Vagina (tissue), 2 donors: ENCODE measurements at places on chromosomes 4 and X.

- no peak for DNase-seq
These were observed 387.5 kb downstream of the PDGFC start for GRCh38 chr4:156584100-156584499.

GRCh38 chr4:6781561-6781960, 966 bp upstream of the KIAA0232 start:
- no peak for DNase-seq

- no peak for DNase-seq
These were observed 179.1 kb upstream of the STK26 start for GRCh38 chrX:131843987-131844386.

GRCh38 chrX:323721-324628, 5.4 kb upstream of the GTPBP6 start:
- DNase-seq: no peak

- no peak for DNase-seq
These were observed 83.1 kb upstream of the GYPA start for GRCh38 chr4:144223661-144224060.

- DNase-seq: no peak
These were observed 132.3 kb downstream of the CBR4 start for GRCh38 chr4:168877511-168878491.

- DNase-seq: no peak
These were observed 85.0 kb downstream of the ALPK1 start for GRCh38 chr4:112381996-112382692.

DNA sequence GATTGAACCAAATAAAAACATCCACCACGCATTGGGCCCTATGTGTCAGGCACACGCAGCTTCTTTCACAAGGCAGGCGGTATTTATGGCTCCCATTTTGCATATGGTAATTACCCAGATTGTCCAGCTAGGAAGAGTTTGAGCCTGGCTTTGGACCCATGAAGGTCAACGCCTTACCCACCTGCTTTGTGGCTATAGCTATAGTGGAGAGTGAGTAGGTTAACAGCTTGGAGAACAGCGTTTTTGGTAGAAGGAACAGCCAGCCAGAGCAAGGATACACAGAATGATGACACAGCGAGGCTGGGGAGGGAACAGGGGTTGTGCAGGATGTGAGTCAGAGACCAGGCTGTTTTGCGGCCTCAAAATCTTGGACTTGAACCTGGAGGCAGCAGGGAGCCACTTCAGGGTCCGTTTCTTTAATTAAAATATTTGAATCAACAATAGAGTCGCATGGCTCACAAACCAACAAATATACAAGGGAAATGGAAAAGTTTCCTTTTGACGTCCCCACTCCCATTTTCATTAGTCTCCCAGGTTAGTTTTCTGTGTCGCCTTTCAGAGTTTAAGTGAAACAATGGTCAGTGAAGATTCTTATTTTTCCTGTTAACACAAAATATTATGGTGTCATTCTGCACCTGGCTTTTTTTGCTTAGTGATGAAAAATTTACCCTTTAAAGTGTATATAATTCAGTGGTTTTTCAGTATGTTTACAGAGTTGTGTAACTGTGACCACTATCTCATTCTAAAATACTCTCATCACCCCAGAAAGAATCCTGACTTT, 118.2 kb upstream of the STX18 start:
- DNase-seq: no peak

DNA sequence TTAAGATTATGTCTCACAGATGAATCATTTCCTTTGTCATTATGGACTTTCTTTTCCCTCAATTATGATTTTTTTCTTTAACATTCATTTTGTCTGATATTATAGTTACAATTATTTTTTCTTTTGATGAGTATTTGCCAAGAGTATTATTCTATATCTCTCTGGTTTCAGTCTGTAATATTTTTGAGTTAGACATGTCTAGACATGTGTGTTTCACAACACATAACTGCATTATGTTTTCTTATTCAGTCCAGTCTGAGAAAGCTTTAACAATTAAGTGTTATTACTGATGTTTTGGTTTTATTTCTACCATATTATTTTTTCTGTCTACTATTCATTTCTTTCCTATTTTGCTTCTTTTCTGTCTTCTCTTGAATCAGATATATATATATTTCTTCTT, 108.3 kb upstream of the MID1IP1 start:
- no peak for DNase-seq

- DNase-seq: no peak
These were observed 782.5 kb upstream of the INTU start for GRCh38 chr4:126850286-126850685.

GRCh38 chrX:119692191-119693039, 553 bp downstream of the SEPTIN6 start:
- DNase-seq: no peak

- no peak for DNase-seq
These were observed 160.6 kb upstream of the RPS6KA3 start for GRCh38 chrX:20427173-20427770.

GRCh38 chr4:52511825-52512224, 147.3 kb downstream of the USP46 start:
- no peak for DNase-seq

GRCh38 chr4:109043286-109043685, 259.2 kb downstream of the COL25A1 start:
- no peak for DNase-seq

DNA sequence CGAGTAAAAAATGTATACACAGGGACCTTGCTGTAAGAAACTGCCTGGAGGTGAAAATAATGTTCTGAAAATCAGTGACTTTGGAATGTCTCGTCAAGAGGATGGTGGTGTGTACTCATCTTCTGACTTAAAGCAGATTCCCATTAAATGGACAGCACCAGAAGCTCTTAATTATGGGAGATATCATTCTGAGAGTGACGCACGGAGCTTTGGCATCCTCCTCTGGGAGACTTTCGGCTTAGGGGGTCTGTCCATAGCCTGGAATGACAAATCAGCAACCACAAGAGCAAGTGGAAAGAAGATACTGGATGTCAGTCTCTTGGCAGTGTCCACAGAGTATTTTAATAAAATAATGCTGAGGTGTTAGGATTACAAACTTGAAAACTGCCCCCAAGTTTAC, 129.4 kb downstream of the THOC2 start:
- no peak for DNase-seq

DNA sequence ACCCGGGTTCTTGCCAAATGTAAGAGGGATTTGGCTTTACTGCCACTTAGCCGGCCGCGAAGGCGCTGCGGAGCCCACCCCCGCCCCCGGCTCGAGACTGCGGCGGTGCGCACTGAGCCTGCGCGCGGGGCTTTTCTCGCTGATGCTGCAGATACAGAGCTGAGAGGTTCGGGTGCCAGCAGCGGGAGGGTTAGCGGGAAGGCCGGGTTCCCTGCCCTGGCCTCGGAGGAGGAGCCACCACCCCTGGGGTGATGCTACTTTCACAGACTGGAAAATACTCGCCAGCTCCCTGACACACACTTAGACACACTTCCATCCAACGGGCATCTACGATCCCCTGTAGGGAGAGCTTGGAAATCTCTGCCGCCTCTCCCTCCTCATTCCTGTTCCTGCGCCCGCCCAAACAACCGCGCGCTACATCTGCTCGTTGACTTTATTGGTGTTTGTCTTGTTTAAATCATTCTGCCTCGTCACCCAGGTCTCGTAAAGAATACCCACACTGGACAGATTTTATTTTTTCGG, 2.1 kb upstream of the PCDH7 start:
- DNase-seq: no peak

GRCh38 chr4:93501244-93501643, 327.3 kb upstream of the ATOH1 start:
- DNase-seq: no peak

- DNase-seq: no peak
These were observed 89.0 kb upstream of the BANK1 start for GRCh38 chr4:101701551-101701950.

- DNase-seq: no peak
These were observed 164.1 kb downstream of the RASL11B start for GRCh38 chr4:53026233-53026632.

DNA sequence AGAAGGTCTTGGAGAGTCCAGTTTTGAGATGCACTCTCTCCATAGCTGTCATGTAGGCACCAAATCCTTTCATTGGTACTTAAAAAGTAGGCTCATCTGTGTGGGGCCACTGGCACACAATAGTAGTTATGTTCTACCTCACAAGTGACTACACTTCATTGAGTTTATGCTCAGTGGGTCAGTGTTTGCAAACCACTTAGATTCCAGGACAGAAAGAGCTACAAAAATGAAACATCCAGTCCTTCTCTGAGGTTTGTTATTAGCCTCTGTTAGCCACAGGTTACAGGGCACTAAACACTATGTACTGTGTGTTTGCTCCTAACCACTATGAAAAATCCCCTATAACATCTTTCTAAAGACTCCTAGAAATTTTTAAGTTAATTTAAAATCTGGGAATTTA, 13.8 kb downstream of the RAB28 start:
- no peak for DNase-seq

- DNase-seq: peak; percentile 90
These were observed 75.0 kb downstream of the NBDY start for GRCh38 chrX:56803850-56804681.

DNA sequence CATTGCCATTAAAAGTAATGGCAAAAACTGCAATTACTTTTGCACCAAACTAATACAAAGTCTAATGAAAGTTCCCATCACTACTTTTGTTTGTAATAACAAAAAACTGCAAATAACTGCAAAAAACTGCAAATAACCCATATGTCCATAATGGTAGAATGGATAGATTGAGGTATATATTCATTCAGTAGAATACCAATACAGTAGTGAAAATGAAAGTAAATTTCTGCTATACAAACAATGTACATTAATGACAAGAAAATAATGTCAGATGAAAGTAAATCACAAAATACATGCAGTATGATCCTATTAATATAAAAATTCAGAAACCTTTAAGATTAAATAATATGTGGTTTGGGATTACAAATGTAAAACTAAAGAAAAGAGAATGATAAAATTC, 41.3 kb upstream of the CEP135 start:
- DNase-seq: no peak

- DNase-seq: no peak
These were observed 25.6 kb upstream of the ATXN3L start for GRCh38 chrX:13345438-13345837.

DNA sequence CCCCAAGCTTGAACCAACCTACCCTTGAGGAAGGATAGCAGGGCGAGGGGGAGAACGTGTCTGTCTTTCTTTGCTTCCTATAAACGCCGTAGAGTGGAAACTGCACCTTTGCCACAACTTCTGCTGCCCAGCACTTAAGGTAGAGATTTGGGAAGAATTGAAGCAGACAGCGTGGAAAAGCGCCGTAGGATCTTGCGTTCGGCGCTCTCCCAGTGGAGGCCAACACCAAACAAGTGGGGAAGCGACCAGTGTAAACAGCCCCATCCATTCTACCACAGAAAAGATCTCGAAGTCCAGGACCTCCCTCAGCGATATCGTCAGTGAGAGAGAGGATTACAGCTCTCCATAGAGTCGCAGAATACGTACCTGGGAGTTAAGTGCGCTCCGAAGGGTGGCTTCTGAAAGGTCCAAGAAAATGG, 3.9 kb upstream of the NKX6-1 start:
- no peak for DNase-seq

GRCh38 chr4:4270529-4270928, 19.4 kb downstream of the LYAR start:
- DNase-seq: no peak

DNA sequence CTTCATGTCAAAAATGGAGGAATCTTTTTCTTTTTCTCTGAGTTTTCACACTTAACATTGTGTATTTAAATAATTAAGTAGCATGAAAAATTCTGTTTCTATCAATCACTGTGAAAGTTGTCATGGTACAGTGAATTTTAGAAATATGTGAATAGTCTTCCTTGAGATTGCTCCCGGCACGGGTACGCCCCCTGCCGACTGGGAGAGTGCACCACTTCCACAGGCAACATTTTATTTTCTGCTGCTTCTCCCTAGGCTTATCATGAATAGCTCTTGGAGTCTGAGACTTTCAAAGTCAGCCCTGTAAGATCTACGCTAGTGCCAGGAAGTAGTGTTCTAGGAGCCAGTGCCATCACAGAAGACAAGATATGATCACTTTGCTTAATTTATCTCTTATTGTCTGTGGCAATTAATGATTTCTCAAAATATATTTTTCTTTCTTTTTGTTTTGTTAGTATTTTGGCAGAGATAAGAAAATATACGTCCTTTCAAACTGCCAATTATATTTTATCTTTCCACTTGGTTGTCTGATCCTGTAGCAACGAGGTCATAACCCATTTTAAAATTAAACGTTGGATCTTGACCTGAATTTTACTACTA, 763.8 kb upstream of the AADAT start:
- no peak for DNase-seq

DNA sequence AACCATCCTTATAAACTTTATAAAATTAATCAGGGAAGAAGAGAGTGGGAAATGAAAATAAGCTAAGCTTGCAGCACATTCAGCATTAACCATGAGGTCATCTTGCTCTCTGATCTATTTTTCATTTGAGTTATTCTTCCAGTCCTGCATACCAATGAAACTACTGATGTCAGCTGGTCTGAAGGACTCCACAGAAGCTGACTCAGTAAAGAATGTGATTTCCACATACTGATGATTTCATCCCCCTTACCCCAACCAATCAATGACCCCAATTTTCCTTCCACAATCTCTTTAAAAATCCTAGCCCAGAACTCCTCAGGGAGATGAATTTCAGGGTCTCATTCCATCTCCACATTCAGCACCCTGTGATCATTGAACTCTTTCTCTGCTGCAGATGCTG, 18.8 kb upstream of the DSPP start:
- DNase-seq: no peak

- DNase-seq: no peak
These were observed 17.8 kb upstream of the SPRY1 start for GRCh38 chr4:123378794-123379193.

DNA sequence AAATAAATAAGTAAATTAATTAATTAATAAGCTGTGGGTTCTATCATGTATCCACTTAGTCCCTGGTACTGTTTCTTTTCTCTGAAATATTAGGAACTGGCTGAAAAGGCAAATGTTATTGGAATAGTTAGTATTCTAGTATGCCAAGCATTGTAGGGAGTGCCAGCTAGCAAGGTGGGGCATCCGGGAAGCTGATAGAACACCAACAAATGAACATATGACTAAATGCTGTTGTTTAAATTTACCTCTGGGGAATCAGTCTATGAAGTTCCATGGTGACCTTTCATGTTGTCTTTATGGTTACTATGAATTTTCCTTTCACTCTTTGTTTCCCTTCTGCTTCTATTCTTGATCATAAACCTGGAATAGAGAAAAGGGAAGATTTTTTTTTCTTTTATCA, 32.7 kb downstream of the NUDT6 start:
- DNase-seq: no peak

- DNase-seq: no peak
These were observed 653.2 kb upstream of the GALNT7 start for GRCh38 chr4:172515266-172515879.

DNA sequence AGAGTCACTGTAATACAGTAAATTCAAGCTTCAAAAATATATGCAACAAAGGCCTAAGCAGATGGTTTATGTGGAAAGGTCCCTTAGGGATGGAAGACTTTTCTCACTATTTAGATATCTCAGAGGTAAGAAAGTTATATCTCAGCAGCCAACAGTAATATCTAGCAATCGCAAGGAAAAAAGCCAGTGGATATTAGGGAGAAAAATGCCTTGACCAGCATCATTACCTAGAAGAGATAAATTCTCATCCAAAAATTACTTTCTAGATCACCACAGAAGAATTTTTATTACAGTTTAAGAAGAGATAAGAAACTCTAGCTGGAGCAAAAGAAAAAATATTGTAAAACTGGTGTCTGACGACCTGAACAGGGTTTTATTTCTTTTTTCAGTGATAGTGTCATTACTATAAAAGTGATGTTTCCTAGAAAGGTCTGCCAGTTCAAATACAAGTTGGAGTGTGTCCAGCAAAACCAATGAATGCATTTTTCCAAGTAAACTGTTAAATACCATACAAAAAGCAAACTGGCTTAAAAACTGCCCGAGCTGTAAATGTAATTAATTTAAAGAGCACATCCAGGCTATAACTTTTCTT, 100.0 kb downstream of the ATP11C start:
- DNase-seq: no peak
